Stimulated activated CD4-positive, alpha-beta T cell treated with anti-CD3 and anti-CD28 coated beads, Interleukin-2, amount 100 ng/mL, for 24 hours (primary cell): ENCODE measurements at places on chromosomes 7 and 10.

DNA sequence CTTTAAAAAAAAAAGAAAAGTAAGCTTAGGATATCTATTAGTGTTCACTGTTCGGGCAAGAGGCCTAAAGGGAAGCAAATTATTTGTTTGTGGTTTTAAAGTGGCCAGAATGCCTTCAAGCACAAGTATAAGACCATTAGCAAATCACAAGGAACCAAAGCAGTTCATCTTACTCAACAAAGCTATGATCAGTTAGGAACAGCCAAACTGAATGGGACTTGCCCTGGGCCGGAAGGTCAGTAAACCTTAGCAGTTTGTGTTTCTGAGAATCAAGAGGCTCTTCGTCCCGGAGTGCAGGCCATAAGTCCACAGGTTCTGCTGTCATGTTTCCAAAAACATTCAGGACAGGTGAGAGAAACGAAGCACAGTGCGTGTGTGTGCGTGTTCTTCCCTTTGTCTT, 4.5 kb downstream of the FBXW4 start:
- no peak for DNase-seq

DNA sequence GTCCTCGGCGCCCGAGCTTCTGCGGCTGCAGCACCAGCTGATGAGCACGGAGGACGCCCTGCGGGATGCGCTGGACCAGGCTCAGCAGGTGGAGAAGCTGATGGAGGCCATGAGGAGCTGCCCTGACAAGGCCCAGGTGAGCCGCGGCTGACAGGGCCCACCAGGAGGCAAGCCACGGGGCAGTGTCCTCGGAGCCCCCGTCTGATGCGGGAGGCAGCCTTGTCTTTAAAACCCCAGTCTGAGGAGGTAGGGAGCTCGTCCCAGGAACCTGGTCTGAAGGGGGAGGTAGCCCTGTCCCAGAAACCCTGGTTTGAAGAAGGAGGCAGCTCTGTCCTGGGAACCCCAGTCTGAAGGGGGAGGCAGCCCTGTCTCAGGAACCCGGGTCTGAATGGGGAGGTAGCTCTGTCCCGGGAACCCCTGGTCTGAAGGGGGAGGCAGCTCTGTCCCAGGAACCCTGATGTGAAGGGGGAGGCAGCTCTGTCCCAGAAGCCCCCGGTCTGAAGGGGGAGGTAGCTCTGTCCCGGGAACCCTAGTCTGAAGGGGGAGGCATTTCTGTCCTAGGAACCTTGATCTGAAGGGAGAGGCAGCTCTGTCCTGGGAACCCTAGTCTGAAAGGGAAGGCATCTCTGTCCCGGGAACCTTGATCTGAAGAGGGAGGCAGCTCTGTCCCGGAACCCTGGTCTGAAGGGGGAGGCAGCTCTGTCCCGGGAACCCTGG, 53.1 kb upstream of the GTF2IRD1 start:
- no peak for DNase-seq

- peak; percentile 69 for DNase-seq
Measured at GRCh38 chr7:92641921-92642511, 51.8 kb upstream of the FAM133B start.

DNA sequence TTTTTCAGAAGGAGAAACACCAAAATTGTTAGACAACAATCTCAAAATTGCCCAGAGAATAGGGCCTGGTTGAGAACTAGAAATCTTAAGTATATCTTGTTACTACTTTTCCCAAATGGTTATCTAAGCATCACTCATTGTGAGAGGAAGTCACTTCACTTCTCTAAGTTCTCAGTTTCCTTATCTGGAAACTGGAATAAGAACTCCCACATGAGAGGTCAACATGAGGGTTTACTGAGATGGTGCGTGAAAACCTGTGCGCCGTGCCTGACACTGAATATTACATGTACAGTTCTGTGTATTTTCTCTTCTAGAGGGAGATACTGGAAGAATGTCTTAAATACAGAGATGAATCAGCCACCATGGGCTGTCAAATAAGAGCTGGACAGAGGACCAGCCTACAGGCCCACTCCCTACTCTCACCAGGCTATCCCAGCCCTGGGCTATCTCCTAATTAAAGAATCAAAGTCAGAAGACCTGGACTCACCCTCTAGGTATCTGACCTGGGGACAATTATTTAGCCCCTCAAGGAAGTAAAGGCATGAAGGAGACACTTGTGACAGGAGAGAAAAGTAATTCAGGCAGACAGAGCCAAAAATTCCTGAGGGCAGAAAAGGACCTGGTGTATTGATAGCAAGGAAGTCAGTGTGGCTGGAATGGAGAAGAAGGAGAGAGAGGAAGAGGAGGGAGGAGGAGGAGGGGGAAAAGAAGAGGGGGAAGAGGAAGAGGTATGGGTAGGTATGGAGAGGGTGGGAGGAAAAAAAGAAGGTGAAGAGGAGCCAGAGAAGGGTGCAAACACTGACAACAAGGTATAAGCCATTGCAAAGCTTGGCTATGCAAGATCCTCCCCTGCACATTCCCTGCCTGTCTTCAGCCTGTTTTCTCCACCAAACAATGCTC, 44.9 kb downstream of the CCDC71L start:
- DNase-seq: no peak

- no peak for DNase-seq
Measured at GRCh38 chr7:19928247-19928646, 154.8 kb upstream of the TMEM196 start.

DNA sequence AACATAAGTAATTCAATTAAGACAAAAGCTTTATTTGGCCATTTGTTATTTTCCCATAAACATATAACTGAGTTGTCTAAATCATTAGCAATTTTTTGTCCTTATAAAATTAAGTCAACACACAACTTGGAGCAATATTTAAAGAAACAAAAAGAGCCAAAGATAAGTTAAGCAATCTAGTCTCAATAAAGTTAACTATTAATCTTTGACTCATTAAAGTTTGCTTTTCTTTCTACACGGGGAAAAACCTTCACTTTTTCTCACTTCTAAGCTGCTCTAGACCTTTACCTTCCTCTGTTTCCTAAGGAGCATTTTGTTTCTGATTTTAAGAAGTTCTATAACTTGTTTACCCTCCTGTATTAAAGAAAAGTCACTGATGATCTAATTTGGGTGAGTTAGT, 867.1 kb upstream of the PHF14 start:
- DNase-seq: no peak

DNA sequence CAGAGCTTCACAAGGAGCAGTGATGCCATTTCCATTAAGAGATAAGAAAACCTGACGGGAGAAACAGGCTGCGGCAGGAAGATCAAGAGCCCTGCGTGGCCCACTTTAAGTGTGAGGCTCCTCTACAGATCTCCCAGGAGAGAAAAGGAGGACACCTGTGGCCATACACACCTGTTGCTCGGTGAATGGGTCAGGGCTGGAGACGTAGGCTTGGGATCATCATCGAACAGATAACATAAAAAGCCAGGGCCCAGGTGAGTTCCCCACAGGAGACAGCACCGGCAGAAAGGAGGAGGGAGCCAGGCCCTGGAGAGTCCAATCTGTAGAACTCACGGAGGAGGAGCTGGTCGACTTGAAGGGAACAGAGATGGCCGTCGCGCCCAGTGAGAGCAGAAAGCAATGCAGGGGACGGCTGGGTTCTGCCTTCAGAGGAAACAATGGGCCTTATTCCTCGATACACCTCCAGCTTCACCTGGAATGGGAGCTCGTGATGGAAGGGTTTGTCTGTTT, 556.8 kb downstream of the DNAJB6 start:
- no peak for DNase-seq

DNA sequence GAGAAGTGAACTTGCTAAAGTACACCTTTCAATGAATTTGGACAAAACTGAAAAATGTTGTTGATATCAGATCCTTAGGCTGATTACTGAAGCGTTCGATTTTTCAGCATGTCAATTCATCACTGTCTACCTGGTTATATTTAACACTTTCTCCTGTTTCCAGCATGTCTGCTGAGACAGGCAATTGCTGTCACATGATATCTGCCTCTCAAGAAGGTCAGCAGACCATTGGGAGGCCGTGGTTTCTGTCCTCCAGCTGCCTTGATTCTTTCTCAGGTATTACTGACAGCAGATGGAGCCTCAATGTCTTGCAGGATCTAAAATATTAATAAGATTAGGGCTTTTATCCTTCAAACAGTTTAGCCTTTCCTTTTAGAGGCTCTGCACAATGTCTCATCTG, 127.5 kb downstream of the SNX10 start:
- no peak for DNase-seq

DNA sequence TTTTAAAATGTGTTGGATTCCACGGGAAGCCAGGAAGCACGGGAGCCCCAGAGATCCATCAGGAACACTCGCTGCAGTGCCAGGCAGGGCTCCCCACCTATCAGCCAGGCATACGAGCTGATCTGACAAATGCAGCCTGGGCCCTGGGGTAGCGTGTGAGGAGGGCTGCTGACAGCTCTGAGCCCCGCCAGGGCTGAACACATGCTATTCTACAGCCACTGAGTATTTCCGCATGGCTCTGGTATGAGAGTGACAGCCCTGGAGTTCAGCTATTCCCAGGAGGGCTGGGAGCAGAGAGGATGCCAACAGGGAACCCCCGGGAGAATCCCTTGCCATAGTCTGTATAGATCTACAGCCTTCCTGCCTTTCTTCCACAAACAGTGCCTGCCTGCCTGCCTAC, 237.3 kb upstream of the ZMIZ1 start:
- no peak for DNase-seq

DNA sequence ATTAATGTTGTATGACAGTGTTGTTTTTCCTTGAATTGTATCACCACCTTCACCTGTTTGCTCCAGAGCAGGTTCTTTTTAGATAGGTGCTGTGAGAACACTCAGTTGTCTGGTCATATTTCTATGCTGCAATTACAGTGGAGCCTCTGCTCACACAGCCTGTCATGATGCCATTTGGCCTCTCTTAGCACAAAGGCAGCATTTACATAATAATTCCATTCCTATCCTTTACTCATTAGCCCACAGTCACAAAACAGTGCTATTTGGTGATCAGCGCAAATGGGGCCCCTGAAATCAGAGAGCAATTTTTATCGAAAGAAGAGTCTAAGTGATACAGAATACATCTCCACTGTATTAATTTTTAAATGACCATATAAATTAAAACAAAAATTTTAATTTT, 13.8 kb upstream of the DGKI start:
- DNase-seq: no peak

DNA sequence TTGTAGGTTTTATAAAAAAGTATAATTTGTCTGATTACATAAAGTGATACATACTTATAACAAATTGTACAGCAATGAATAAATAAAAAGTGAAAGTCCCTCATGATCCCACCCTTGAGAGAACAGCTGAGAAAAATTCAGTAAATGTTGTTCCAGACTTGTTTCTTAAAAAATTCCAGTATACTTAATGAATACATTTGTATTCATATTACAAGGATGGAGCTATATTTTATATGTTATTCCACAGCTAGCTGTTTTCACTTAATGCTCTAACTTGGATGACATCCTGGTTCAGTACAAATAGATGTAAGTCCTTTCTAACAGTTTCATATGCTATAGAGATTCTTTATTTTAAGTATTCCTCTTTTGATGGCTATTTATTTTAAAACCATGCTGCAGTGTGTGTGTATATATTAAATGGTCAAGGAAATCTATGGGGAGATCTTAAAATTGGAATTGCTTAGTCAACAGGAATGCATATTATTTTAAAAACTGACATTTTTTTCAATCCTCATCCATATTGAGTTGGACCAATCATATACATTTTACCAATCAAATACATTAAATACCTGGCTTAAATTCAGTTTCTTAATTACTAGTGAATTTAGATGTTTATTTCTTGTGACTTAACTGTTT, 8.9 kb downstream of the STAMBPL1 start:
- DNase-seq: no peak

DNA sequence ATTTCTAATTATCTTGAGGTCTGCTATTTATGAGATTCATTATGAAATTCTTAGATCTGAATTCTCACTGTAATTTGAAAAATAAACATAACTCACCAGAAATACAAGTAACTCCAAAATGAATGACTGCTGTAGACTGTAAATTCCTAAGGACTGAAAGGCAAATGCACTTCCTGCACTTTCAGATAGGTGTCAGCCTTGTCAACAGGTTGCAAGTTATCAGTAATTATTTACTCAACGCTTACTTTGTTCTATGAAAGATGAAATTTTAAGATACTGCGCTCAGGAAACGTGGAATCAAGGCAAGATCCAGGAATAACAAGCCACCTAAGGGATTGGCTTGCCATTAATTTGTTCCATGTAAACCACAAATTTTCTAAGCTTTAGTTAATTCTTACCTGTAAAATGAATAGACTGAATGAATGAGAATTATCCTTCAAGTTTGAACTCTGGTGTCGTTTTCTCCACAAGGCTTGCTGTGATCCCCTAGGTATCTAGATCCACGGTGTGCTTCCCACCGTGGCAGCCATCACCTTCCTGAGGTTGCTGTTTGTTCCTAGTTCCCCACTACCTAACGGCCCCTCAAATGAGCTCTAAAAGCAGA, 12.6 kb downstream of the DHX32 start:
- no peak for DNase-seq

- DNase-seq: no peak
Measured at GRCh38 chr10:113300617-113301016, 252.2 kb upstream of the HABP2 start.

- DNase-seq: no peak
Measured at GRCh38 chr10:133099571-133099970, 11.8 kb downstream of the ADGRA1 start.

- DNase-seq: no peak
Measured at GRCh38 chr10:70954381-70955176, 66.2 kb upstream of the PCBD1 start.

DNA sequence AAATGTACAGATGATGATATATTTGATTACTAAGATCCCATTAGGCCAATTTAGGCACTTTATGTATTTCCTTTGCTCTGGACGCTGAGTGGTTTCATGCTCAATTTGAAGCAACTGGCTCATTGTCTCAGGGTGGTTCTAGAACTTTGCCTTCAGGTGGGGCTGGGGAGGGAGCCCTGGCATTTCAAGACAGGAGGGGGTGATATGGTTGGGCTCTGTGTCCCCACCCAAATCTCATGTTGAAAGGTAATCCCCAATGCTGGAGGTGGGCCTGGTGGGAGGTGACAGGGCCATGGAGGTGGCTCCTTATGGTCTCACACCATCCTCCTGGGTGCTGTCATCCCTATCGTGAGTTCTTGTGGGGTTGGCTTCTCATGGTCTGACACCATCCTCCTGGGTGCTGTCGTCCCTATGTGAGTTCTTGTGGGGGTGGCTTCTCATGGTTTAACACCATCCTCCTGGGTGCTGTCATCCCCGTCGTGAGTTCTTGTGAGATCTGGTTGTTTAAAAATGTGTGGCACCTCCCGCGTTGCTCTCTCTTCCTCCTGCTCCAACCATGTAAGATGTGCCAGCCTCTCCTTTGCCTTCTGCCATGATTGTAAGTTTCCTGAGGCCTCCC, 151.5 kb upstream of the KLF6 start:
- DNase-seq: no peak

- DNase-seq: no peak
Measured at GRCh38 chr7:138919216-138919615, 62.0 kb downstream of the KIAA1549 start.

- DNase-seq: no peak
Measured at GRCh38 chr10:740936-741431, 51.5 kb upstream of the DIP2C start.

GRCh38 chr10:104664205-104664604, 23.1 kb downstream of the SORCS3 start:
- DNase-seq: no peak
